ENCODE measurements at places on chromosomes 5 and 9.

GRCh38 chr5:133250527-133250926 is 198.7 kb downstream of the HSPA4 start:
- no peaks in the 10 kb centered on the region for H3K36me3 ChIP-seq
- no peak for ATAC-seq
- no peak overlapping the region for H3K27ac ChIP-seq
- H3K4me1 ChIP-seq, result peaks cover 8% of the 10 kb centered on the region
- peaks cover 12% of the 10 kb centered on the region for H3K27me3 ChIP-seq
- no peak overlapping the region for H3K4me3 ChIP-seq

- no peaks in the 10 kb centered on the region for H3K36me3 ChIP-seq
- H3K27me3 ChIP-seq, result no peaks in the 10 kb centered on the region
- no peak overlapping the region for H3K27ac ChIP-seq
- no peak overlapping the region for H3K4me3 ChIP-seq
- ATAC-seq, result no peak
- no peaks in the 10 kb centered on the region for H3K4me1 ChIP-seq
Measured at GRCh38 chr5:158619083-158619788, 480.5 kb downstream of the EBF1 start.

DNA sequence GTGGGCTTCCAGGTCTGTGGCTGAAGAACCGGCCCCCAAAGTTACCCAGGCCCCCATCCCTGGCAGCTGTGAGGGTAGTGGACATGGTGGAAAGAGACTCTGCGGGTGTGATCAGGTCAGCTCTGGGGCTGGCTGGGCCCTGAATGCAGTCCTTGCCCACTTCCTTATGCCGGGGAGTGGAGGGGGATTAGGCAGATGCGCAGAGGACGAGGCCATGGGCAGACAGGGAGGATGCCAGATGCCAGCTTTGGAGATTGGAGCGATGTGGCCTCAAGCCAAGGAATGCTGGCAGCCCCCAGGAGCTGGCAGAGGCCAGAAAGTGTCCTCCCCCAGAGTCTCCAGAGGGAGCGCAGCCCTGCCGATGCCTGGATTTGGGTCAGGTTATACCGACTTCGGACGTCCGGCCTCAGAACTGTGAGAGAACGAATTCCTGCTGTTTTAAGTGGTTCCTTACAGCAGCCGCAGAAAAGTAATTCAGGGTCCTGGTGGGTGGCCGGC is 69.8 kb downstream of the ADAMTS2 start:
- H3K27me3 ChIP-seq, result no peaks in the 10 kb centered on the region
- H3K4me3 ChIP-seq, result no peak overlapping the region
- H3K27ac ChIP-seq, result no peak overlapping the region
- H3K36me3 ChIP-seq, result no peaks in the 10 kb centered on the region
- H3K4me1 ChIP-seq, result no peaks in the 10 kb centered on the region

DNA sequence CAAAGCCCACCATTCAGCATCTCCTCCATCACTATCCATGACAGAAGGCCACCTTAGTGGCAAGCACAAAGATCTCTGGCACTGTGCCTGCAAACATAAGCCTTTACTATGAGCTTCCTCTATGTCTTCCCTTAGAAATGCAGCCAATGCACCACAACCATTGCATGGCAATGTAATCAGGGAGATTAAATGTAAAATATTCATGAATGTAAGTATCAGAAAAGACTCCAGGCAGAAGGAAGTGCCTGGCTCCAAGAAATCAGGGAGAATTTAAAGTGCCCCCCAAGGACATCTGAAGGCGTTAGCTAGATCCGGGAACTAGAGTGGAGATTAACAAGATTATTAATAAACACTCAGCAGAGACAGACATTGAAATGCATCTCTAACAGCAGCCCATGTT is 32.5 kb upstream of the MYORG start:
- H3K27me3 ChIP-seq, result no peaks in the 10 kb centered on the region
- peaks cover 17% of the 10 kb centered on the region for H3K36me3 ChIP-seq
- no peak overlapping the region for H3K4me3 ChIP-seq
- H3K4me1 ChIP-seq, result no peaks in the 10 kb centered on the region
- no peak for ATAC-seq

GRCh38 chr5:171418316-171418981 is 998 bp upstream of the FGF18 start:
- H3K27me3 ChIP-seq, result peaks cover 28% of the 10 kb centered on the region
- H3K27ac ChIP-seq, result no peak overlapping the region
- no peaks in the 10 kb centered on the region for H3K36me3 ChIP-seq
- peak overlapping the region; percentile 82 for H3K4me3 ChIP-seq
- H3K4me1 ChIP-seq, result peaks cover 15% of the 10 kb centered on the region
- ATAC-seq, result peak; percentile 69

- peaks cover 45% of the 10 kb centered on the region for H3K4me1 ChIP-seq
- peak overlapping the region; percentile 88 for H3K4me3 ChIP-seq
- no peak overlapping the region for H3K27ac ChIP-seq
- ATAC-seq, result no peak
- peaks cover 30% of the 10 kb centered on the region for H3K27me3 ChIP-seq
Measured at GRCh38 chr5:98768960-98769209, 4.6 kb upstream of the RGMB start.

DNA sequence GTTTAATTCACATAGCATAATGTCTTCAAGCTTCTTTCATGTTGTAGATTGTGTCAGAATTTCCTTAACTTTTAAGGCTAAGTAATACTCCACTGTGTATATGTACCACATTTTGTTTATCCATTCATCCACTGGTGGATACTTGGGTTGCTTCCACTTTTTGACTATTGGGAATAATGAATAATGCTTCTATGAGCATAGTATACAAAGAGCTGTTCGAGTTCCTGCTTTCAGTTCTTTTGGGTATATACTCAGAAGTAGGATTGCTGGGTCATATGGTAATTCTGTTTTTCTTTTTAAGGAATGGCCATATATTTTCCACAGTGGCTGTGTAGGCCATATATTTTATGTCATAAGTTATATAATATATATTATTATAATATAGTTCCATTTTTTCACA is 3.6 kb upstream of the FAM120AOS start:
- no peak for ATAC-seq
- H3K27me3 ChIP-seq, result no peaks in the 10 kb centered on the region
- peak overlapping the region; percentile 62 for H3K27ac ChIP-seq
- no peak overlapping the region for H3K4me3 ChIP-seq

GRCh38 chr5:172167895-172168294 is 20.1 kb downstream of the STK10 start:
- H3K4me3 ChIP-seq, result no peak overlapping the region
- H3K36me3 ChIP-seq, result peaks cover 26% of the 10 kb centered on the region
- H3K27me3 ChIP-seq, result no peaks in the 10 kb centered on the region
- H3K27ac ChIP-seq, result no peak overlapping the region

- no peaks in the 10 kb centered on the region for H3K36me3 ChIP-seq
- H3K4me3 ChIP-seq, result no peak overlapping the region
- no peaks in the 10 kb centered on the region for H3K4me1 ChIP-seq
- no peak for ATAC-seq
- H3K27ac ChIP-seq, result no peak overlapping the region
Measured at GRCh38 chr5:119631660-119632059, 2.3 kb downstream of the FAM170A start.
